ENCODE measurements at places on chromosomes 16 and 17.

DNA sequence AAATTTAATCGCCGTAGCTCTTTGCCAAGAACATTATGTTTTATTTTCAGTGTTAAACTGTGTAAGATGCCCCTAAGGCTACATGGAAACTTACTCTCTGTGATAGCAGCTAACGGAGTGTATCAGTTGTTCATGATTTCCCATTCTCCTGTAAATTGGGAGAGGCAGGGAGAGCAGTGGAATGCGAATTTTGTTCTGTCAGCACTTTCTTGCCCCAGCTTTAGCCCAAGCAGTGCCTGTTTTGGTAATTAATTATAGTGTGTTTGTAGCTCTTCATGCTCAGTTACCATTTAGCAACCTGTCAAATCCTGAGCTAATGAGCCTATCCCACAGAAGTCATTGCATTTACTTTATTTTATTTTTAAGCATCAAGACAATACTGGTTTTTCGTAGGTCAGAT, 475.1 kb upstream of the RBFOX1 start:
- peak; percentile 31 for DNase-seq

DNA sequence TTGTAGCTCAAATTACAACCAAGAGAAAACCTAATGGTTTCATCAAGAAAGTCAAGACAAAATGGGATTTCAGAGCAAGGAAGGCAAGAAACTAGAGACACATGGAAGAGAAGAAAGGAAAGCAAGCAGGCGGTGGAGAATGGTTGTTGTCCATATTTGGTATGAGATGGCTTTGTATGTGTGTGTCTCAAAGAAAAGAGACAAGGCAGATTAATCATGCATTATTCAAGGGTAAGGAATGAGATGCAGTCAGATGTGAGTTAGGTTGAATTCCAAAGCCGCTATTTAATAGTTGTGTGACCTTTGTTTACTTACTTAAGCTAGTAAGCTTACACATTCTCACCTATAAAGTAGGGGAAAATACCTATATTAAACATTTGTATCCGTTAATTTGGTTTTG, 1029.6 kb downstream of the CDH11 start:
- DNase-seq: peak; percentile 84

DNA sequence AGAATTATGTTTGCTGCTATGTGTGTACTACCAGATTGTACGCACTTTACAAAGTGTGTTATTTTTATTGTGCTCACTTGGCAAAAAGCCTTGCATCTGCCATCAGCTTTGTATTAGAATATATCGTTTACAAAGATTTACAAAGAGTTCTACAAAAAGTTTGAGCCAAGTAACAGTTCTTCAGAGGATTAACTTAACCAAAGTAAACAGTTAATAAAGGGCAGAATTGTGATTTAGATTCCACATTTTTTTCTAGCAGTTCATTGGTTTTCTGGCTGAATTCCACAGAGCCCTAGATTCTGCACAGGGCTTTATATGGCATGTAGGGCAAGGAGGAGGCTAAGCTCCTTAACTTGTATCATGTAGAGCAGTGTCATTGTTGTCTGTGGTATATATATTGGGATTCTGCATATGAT, 29.4 kb downstream of the UTP18 start:
- DNase-seq: no peak

DNA sequence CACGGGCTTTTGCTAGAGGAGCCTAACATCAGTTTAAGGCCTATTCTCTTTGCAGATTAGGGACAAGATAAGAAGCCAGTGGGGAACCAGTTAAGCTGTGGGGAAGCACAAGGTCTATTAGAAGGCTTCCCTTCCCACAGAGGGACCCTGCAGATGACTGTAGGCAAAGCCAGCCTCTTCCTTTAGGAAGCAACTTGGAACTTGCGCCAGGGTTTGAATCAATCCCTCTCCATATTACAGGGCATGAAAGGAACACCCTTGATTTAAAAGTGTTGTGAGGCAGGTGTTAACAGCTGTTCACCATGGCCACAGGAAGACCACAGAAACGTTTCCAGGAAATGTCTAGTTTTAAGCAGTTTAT, 77.3 kb downstream of the RPTOR start:
- DNase-seq: no peak

DNA sequence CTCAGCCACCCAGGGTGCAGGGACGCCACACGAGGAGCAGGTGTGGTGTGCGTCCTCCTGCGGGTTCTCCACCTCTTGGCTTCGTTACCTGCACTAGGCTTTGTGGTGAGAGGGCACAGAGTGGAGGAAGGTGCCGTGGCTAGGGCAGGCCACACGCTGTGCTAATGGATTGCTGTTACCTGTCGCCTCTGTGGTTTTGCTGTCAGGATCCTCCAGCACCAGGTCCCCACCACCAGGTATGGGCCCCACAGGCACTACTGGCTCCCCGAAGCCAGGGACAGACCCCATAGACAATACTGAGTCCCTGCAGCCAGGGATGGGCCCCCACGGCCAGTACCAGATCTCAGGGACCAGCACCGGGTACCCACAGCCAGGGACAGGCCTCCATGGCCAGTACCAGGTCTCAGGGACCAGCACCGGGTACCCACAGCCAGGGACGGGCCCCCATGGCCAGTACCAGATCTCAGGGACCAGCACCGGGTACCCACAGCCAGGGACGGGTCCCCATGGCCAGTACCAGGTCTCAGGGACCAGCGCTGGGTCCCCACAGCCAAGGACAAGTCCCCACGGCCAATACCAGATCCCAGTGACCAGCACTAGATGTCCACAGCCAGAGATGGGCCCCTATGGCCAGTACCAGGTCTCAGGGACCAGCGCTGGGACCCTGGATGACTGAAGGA, 315.6 kb downstream of the SEC14L1 start:
- no peak for DNase-seq

DNA sequence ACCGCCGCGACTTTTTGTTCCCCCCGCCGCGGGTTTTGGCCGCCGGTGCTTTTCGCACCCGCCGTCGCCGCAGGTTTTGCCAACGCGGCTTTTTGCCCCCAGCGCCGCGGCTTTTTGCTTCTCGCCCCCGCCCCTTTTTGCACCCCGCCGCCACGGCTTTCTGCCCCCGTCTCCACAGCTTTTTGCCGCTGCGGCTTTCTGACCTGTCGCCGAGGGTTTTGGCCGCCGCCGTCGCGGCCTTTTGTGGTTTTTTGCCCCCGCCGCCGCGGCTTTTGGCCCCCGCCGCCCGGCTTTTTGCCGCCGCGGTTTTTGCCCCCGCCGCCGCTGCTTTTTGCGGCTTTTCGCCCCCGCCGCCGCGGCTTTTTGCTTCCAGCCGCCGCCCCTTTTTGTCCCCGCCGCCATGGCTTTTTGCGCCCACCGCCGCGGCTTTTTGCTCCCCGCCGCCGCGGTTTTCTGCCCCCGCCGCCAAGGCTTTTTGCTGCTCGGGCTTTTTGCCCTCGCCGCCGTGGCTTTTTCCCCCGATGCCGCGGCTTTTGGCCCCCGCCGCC, 151.1 kb downstream of the KCNJ18 start:
- no peak for DNase-seq

GRCh38 chr17:57751348-57751971, 6.4 kb upstream of the CCDC182 start:
- no peak for DNase-seq

GRCh38 chr17:5557485-5557884, 26.8 kb downstream of the NLRP1 start:
- DNase-seq: peak; percentile 72

GRCh38 chr17:32992321-32993033, 830 bp downstream of the SPACA3 start:
- DNase-seq: no peak

DNA sequence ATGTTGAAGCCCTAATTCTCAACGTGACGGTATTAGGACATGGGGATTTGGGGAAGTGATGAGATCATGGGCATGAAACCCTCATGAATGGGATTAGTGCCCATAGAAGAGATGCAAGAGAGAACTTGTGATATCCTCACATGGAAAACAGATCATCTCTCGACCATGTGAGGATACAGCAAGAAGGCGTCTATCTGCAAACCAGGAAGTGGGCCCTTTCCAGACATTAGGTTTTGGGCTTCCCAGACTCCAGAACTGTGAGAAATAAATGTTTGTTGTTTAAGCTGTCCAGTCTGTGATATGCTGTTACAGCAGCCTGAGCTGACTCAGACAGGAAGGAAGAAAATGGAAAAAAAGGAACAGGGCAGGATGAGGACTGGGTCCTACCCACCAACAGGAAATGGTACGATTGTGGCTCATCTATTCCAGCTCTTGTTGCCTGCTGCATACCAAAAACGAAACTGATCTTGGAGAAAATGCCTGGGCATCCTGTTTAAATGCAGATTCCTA, 21.9 kb upstream of the SSTR2 start:
- DNase-seq: no peak

- no peak for DNase-seq
Observed at GRCh38 chr16:23867566-23867965, 31.8 kb downstream of the PRKCB start.

DNA sequence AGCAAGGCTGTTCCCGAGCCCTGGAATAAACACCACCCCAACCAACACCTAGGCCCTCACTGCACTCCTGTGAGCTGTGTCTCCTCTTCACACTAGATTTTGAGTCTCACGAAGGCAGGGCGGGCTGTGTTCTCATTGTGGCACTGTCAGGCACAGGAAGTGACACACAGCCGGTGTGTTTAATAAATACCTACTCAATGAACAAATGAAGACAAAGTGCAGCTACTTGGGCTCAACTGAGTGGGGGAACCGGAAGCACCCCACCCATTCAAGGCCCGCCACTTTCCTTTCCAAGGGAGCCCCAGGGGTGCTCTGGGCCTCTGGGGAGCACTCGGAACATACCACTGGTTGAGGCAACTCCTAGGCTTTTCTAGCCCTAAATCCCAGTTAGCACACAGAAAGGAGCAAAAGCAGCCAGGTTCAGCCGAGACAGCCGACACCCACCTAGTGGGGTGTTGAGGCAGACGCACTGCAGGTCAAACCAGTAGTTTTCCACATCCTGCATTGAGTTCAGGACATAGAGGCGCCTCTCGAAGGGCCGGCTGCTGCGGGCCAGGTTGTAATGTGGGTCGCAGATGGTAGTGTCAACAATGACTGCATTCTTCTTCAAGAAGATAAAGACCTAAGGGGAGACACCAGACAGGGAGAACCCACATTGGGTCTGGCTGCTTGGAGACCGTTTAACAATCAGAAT, 57.7 kb downstream of the GTF3C1 start:
- no peak for DNase-seq

- no peak for DNase-seq
Observed at GRCh38 chr17:78040440-78041385, 82.2 kb downstream of the TNRC6C start.

DNA sequence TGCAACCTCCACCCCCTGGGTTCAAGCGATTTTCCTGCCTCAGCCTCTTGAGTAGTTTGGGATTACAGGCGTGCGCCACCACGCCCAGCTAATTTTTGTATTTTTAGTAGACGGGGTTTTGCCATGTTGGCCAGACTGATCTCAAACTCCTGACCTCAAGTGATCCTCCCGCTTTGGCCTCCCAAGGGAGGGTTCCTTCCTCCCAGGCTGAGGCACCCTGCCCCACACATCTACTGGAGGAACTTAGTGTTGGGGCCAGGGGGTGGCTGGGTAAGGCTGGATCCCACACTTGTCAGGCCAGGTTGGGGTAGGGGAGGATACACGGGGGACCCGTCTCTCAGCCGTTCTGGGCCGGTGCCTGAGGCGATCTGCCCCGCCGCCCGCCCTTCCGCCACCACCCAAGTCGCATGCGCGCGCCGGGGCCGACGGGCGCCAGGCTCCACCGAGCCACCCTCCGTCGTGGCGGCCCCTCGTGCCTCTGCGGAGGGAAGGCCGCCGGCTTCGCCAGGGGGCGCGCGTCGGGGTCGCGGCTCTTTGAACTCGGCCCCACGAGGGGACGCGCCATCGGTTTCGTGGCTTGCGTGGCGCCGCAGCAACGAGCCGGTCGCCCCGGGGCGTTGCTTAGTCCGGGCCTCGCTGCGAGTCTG, 15.9 kb downstream of the GRB7 start:
- no peak for DNase-seq

- no peak for DNase-seq
Observed at GRCh38 chr17:75834279-75834920, 9.8 kb downstream of the UNC13D start.

- DNase-seq: no peak
Observed at GRCh38 chr16:84098939-84099338, 17.8 kb downstream of the MBTPS1 start.

- peak; percentile 30 for DNase-seq
Observed at GRCh38 chr16:68416057-68417046, 32.0 kb downstream of the SMPD3 start.

- no peak for DNase-seq
Observed at GRCh38 chr17:28622186-28622585, 8.2 kb upstream of the RSKR start.

DNA sequence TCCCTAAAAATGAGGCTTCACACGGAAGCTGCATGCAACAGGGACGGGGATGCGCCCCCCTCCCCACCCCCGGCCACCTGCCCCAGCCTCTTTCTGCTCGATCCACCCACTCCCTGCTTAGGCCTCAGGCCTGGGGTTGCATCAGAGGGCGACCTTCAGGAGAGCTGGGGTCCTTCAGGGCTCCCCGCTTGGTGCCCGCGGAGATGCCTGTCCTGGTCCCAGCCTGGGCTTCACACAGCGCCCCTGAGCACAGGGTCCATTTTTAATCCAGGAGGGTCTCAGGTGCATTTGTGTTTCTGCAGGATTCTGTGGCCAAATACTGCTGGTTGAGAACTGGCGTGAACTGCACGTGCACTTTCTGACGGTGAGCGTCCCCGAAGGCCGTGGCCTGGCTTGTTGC, 7.4 kb upstream of the APRT start:
- no peak for DNase-seq

GRCh38 chr17:8153957-8154607, 1.9 kb upstream of the PER1 start:
- DNase-seq: peak; percentile 95

DNA sequence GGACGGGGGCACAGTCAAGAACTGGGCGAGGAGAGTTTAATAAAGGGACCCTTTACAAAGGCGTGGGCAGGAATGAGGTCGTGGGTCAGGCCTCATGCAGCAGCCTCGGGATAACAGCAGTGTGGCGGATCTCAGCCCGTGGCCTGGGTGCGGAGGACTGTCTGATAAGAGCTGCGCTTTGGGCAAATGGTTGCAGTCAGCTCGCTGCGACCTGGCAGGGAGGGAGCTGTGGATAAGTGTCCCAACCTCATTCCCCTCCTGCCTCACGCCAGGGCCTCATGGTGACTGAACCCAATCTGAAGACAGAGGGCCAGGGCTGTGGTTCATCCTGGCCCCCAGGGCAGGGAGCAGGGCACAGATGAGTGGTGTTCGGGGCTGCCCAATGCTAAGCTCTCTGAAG, 13.6 kb downstream of the SMTNL2 start:
- DNase-seq: no peak

- DNase-seq: peak; percentile 64
Observed at GRCh38 chr16:85029408-85029784, 1.8 kb downstream of the KIAA0513 start.

GRCh38 chr17:31857920-31858641, 963 bp downstream of the COPRS start:
- no peak for DNase-seq

GRCh38 chr17:34556931-34557330, 22.5 kb upstream of the TMEM132E start:
- DNase-seq: no peak

GRCh38 chr16:22624038-22624799, 113.5 kb downstream of the NPIPB5 start:
- DNase-seq: no peak

- no peak for DNase-seq
Observed at GRCh38 chr17:35543856-35544255, 6.4 kb upstream of the SLFN12L start.

- no peak for DNase-seq
Observed at GRCh38 chr17:57091186-57091618, 6.2 kb downstream of the AKAP1 start.

All from renal cortical epithelial cell (primary cell).